DMS79 (cell line): ENCODE measurements at places on chromosomes 6 and 20.

DNA sequence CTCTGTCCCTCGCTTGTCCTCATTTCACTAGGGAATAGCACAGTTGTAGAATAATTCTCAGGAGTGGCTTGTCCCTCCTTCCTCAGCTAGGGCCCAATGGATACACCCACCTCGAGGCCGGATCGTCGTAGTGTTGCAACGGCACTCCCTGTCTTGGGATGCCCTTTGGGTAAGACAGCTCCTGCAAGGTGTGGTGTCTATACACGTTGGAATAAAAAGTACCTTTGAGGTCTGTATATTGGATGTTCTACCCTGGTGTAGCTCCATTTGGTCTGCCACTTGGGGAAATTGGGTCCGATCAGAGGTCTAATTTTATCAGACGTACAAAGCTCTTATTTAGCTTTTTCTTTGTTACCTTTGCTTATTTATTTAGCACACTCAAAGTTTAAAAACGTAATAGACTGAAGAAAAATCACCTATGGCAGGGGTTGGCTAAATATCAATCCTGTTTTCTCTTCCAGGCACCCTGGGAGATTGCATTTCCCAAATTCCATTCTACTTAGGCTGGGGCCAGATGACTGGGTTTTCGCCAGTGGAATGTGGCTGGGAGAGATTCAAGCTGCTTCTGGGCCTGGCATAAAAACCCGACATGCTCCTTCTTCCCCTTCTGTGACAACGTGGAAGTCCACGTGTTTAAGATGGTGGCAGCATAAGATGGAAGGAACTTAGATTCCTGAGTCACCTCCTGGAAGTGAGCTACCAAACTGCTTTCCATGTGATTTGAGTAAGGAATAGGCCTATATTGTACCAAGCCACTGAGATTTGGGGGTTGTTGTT, 82.3 kb upstream of the CD83 start:
- DNase-seq: no peak

DNA sequence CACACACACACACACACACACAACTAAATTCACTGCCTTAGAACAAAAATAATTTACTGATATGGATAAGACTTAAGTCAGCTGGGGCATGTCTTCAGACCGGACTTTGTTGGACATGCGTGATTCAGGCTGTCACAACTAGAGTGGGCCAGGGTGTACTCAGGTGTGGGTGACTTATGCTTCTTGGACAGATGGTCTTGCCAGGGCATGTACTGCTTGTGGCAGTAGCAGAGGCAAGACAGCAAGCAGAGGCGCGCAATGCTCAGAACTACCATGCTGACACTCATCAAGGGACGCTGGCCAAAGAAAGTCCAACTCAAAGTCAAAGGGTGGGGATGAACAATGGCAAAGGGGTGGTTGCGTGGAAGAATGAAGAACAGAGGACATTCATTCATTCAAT, 437.5 kb downstream of the CBLN4 start:
- DNase-seq: no peak

- DNase-seq: no peak
Measured at GRCh38 chr6:169274781-169275180, 21.1 kb upstream of the THBS2 start.

GRCh38 chr6:154268486-154268885, 88.1 kb downstream of the IPCEF1 start:
- DNase-seq: no peak

DNA sequence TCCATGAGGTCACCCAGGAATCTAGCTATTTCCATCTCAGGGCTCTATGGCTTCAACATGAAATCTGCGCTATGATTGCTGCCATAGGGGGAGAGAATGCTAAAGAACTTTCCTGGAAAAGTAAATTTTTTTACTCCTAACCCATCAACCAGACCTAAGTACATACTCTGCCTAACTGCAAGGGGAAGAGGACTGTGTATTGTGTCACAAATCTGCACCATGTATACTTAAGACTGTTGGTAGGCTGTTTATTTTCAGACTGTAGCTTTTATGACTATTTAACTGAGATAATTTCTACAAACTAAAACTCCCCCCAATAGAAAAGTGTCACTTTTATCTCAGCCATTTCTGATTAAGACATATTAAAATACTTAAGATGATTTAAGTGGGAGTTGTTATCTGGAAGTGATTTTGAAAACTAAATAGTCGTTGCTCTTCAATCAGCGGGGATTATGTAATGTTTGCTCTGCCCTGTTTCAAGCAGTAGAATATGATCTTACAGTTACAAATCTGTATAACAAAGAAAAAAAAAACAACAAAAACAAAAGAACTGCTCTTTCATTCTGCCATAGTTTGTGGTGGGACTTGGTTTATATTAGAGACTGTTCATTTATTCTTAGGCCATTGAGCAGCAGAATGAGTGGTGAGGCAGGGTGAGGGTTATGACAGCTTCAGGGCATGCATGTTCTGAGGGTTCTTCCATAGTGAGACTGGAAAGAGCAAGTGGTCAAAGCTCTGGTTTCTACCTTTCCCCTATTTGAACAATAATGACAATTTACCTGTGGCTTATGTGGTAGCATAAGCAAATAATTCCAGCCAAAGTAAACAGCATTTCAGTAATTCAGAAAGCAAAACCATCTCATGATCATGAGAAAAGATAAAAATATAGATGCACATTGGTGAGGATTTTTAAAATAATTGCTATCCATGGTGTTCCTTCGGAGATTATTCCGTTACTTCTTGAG, 126.3 kb upstream of the CEP162 start:
- no peak for DNase-seq
